ENCODE measurements at places on chromosomes 16 and 17.

DNA sequence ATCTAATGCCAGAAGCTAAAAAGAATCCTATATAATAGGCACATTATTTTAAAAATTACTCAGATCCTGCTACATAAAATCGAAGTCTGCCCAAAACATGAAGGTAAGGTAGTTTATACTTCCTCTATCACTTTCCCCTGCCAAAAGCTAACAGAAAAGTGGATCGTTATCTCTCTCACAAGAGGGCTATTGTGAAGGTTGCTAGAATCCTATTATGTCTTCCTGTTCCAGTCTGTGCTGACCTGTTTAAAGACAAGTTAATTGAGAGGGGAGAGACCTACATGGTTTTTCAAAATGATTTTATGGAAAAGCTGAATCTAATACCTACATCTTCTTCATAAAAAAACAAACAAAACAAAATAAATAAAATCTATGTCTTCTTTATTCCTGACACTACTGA, 1410.9 kb upstream of the CDH8 start:
- no peak for DNase-seq

- no peak for DNase-seq
These were observed 38.7 kb downstream of the TIMM22 start for GRCh38 chr17:1035546-1036170.

DNA sequence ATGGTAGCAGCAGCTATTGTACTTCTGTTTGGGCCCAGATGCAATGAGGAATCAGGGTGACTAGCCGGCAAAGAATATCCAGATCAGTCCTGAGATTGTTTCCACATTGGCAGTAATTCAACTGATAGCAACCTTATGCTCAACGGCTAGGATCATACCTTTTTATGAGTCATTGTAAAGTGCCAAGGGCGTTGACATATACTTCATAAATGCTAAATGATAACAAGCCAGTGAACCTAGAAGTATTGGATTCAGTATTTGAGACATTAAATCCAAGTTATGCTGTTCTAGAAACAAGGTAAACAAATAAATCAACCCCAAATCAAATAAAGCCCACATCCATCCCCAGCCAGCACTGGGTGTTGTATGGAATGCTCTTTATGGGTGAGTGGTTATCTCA, 207.1 kb upstream of the ZFHX3 start:
- DNase-seq, result no peak

- peak; percentile 50 for DNase-seq
These were observed 33.5 kb downstream of the GNA13 start for GRCh38 chr17:65022751-65023700.

DNA sequence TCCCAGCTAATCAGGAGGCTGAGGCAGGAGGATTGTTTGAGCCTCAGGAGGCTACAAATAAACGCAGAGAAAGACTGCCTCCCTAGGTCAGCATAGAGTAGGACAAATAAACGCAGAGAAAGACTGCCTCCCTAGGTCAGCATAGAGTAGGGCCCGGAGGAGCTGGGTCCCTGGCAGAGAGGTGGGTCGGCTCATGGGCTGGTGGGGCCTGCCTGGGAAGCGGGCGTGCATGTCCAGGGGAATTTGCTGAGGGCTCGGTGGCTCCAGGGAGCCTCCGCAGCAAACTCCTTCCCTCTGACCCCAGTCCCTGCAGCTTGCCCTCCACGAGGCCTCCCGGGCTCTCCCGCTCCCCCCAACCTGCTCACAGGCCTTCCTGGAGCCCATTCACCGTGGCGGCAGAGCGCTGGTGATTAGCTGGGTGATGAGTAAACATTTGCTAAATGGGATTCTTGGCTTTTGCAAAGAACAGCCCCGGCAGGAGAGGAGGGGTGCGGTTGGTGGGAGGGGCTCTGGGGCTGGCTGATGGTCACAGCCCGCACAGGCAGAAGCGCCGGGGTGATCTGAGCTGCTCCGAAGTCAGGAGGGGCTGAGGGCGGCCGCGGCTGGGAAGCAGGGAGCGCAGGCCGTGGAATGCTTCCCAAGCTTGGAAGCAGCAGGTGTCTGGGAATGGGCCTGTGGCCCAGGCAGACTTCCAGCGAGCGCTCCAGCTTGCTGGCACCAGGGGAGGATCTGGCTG, 93.1 kb downstream of the RTN4RL1 start:
- DNase-seq, result no peak

GRCh38 chr16:77790912-77791311, 2.5 kb downstream of the VAT1L start:
- no peak for DNase-seq

DNA sequence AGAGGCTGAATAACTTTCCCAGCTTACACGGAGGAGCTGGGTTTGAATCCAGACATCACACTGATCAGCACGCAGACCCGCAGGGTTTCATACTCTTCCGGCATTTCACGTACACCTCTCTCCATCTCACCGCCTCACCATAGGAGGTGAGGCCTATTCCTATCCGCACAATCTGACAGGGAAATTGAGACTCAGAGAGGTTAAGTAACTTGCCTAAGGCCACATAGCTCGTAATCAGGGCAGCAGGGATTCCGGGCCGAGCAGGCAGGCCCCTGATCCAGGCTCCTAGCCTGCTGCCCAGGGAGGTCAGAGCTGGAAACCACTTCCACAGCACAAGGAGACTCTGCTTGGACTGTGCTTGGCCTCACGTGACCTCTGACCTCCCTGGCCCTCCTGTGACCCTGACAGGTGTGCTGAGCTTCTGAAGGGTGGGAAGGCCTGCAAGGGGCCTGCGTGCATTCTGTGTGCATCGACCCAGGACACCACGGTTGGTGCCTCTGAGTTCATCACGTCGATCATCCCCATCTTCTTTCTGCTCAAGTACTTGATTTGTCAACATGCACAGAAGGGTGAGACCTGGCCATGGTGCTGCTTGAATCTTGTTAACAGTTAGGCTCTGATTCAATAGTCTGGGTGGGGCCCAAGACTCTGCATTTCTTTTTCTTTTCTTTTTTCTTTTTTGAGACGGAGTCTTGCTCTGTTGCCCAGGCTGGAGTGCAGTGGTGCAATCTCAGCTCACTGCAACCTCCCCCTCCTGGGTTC, 4.7 kb downstream of the CEP295NL start:
- no peak for DNase-seq

- no peak for DNase-seq
These were observed at the start of gene HOXB5 for GRCh38 chr17:48593126-48593829. HOXB5 (minus strand) TSS chr17:48593779; CDS start chr17:48593682, 97 bp downstream.

DNA sequence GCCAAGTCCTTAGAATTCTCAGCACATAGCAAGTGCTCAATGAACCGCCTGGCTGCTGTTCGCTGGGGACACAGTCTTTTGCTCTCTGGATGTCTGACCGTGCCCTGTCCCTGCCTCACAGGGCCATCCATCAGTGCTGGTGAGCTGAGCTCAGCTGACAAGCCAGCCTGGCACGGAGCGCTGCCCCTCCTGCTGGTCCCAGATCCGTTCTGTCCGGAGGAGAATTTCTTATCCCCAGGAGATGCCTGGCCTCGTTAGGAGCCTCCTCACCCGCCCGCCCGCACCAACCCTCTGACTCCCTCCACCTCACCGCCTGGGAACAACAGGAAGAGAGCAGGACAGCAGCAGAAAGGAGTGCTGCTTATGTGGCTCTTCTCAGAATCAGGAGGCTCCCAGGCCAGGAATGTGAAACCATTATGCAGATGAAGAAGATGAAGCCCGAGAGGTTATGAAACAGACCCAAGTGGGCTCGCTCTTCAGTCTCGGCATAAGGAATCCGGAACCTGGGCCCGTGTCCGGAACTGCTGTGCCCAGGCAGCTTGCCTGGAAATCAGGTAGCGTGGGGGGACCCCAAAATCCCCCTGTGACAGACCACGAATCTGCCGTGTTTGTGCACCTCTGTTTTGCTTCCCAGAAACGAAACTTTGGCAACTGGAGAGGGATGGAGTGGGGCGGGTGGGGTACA, 28.8 kb upstream of the RMI2 start:
- DNase-seq, result no peak

- DNase-seq, result no peak
These were observed 2.0 kb upstream of the SYNGR2 start for GRCh38 chr17:78166416-78166815.

DNA sequence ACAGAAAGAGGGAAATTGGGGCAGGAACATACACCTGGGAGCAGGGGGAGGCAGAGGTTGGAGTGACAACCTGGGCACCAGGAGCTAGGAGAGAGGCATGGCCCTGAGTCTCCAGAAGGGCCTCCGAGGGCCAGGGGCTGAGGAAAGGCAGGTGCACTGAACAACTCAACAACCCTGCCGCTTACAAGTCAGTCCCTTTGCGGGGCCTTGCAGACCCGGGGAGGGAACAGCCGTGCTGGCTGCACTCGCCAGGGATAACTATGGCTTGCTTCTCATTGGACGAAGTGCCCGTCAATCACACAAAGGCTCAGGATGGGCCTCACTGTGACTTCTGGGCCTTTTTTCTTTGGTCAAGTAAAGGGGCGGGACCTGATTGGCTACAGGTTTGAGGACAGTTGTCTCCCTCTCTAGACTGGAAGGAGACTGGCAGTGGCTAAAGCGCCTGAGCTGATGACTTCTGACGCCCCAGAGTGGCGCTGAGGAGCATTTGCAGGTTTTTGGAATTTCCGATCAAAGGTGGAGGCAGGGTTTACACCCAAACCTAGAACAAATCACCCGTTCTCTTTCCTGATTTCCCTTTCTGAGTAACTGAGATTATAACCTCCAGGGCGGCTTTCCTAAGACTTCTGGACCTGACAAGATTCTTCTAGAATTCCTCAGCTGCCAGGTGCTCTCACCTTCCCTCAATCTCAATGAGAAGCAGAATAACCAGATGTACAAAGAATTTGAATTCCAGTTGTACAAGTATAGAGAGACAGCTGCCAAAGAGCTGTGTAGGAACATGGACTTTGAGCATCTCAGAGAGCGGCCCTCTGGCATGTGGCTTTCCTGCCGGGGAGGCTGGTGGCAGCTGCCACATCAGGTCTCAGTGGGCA, 27.6 kb upstream of the ST6GALNAC2 start:
- DNase-seq, result no peak

DNA sequence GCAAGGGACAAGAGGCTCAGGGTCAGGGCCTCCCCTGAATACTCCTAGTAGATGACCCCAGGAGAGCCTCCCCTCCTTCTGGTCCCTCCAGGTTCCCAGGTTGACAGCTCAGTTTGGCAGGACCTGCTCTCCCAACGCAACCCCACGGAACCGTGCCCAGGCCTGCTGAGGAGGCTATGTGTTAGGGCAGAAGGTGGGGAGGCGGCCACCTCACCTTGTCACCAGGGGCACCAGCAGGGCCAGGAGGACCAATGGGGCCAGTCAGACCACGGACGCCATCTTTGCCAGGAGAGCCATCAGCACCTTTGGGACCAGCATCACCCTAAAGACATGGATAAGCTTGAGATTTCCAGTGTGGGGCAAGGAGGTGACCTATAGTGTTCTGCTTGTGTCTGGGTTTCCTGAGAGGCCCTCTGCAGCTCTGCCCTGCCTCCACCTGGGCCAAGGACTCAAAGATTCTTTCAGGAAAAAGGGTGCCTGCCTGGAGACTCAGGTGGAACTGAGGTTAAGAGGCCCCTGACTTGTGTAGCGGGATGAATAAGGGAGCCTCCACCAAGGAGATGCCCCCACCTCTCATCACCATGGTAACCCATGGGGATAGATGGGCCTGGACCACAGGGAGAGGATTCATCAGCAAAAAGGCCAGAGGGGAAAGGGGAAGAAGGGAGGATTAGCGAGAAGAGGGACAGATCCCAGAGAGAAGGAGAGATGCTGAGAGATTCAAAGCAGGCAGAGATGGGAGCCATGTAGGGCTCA, 10.7 kb downstream of the COL1A1 start:
- DNase-seq, result no peak

- no peak for DNase-seq
These were observed 701 bp downstream of the PDP2 start for GRCh38 chr16:66881014-66881417.

GRCh38 chr16:67641779-67642708, 2.9 kb upstream of the CARMIL2 start:
- DNase-seq, result no peak

- no peak for DNase-seq
These were observed 28.5 kb downstream of the FTO start for GRCh38 chr16:53732296-53732929.

- DNase-seq, result no peak
These were observed 11.7 kb upstream of the LLGL1 start for GRCh38 chr17:18213666-18214270.

GRCh38 chr17:37405955-37406634, 541 bp downstream of the ACACA start:
- DNase-seq, result no peak

DNA sequence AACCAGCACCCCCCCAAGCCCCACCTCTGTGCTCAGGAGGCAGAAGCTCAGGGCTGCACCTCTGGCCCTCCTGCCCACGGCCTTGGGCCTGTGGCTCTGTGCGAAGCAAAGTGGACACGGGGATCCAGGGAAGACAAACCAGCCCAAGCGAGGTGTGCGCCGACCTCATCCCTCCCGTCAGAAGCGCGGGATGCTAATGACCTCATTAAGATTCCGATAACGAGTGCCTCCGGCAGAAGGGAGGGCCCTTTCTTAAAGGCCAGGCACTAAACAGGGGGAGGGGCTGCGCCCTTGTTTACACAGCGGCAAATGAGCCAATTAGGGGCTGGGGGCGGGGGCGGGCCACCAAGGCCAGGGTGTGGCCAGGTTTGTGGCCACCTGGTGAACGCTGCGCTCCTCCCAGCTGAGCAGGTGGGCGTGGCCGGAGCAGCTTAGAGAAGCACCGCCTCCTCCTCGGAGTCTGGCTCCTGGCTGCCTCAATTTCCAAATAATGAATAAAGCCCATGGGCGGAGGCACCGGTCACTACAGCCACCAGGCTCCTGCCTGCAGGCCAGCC, 3.2 kb downstream of the CBX4 start:
- DNase-seq, result no peak

GRCh38 chr16:84358601-84359295, 9.6 kb upstream of the ATP2C2 start:
- no peak for DNase-seq

DNA sequence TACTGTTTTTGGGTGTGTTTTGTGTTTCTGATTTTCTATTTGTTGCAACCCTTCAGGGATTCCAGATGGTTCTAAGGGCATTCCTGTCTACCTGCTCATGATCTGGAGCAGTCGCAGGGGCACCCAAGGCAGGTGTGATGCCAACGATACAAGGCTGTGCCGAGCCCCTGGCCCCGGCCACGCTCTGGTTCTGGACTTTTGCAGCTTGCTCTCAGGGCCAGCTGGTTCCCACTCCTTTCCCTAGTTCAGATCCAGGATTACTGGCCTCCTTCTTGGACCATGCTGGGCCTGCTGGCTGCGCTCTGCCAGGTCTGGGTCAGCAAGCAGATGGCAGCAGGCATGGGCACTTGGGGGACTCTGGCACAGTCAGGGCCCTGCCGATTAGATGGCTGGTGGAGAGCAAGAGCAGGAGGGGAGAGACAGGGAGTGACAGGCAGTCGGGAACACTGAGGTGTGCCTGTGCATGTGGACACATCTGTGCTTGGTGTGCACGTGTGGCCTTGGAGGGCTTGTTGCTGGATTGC, 15.2 kb upstream of the RAP1GAP2 start:
- DNase-seq, result no peak

- DNase-seq, result no peak
These were observed 1299.0 kb downstream of the CDH11 start for GRCh38 chr16:63822818-63823217.
